ENCODE measurements at places on chromosomes 7 and 10.

- no peak for DNase-seq
Measured at GRCh38 chr7:91079487-91079886, 184.7 kb upstream of the FZD1 start.

- DNase-seq, result no peak
Measured at GRCh38 chr10:112767156-112767555, 182.9 kb upstream of the TCF7L2 start.

GRCh38 chr10:60820093-60820754 lies 41.9 kb downstream of the CDK1 start:
- DNase-seq, result no peak

DNA sequence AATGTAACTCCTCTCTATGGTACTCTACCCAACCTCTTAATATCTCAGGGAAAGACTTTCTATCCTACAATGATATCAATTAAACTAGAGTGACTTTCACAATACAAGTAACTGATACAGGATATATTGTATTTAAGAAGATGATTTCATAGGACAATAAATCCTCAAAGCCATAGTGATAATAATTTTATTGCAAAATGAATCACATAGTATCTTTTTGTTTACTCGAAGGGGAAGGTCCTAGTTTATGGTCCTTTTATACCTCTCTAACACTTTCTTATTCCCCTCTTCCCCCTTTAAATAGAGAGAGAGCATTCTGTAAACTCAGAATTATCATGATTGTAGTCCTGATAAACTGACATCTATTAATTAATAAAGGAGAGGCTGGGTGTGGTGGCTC lies 56.4 kb downstream of the TMEM106B start:
- DNase-seq, result no peak

GRCh38 chr7:42570944-42571343 lies 333.9 kb upstream of the GLI3 start:
- no peak for DNase-seq

Data from activated naive CD8-positive, alpha-beta T cell treated with anti-CD3 and anti-CD28 coated beads, Interleukin-2, amount 50 U/mL, for 24 hours (primary cell).